Naive thymus-derived CD4-positive, alpha-beta T cell (primary cell): ENCODE measurements at places on chromosomes 7 and 10. TPM values are rescaled to one million over a fixed set of nuclear protein-coding genes. Genes with fewer than 3 reads are reported as not detected.

- no peak for DNase-seq
Measured at GRCh38 chr7:70063371-70063770, 465.1 kb downstream of the AUTS2 start.

Gene ITGB8
- 0.85 TPM for total RNA-seq

- no peak for DNase-seq
Measured at GRCh38 chr7:84546403-84546802, 351.8 kb upstream of the SEMA3A start.

Gene APBB1IP
- total RNA-seq, result 101 TPM

GRCh38 chr10:128070721-128071416 lies 55.4 kb downstream of the MKI67 start:
- no peak for DNase-seq

GRCh38 chr10:22690158-22690557 lies 24.2 kb downstream of the PIP4K2A start:
- no peak for DNase-seq

Gene DKK1
- total RNA-seq, result not detected in 2 replicates

Gene PTPRZ1
- not detected for total RNA-seq

GRCh38 chr7:73850781-73851207 lies 8.5 kb upstream of the METTL27 start:
- DNase-seq, result no peak

GRCh38 chr10:129057856-129058663 lies 409.0 kb upstream of the MGMT start:
- DNase-seq, result peak; percentile 30

Gene TMEM270
- not detected for total RNA-seq

DNA sequence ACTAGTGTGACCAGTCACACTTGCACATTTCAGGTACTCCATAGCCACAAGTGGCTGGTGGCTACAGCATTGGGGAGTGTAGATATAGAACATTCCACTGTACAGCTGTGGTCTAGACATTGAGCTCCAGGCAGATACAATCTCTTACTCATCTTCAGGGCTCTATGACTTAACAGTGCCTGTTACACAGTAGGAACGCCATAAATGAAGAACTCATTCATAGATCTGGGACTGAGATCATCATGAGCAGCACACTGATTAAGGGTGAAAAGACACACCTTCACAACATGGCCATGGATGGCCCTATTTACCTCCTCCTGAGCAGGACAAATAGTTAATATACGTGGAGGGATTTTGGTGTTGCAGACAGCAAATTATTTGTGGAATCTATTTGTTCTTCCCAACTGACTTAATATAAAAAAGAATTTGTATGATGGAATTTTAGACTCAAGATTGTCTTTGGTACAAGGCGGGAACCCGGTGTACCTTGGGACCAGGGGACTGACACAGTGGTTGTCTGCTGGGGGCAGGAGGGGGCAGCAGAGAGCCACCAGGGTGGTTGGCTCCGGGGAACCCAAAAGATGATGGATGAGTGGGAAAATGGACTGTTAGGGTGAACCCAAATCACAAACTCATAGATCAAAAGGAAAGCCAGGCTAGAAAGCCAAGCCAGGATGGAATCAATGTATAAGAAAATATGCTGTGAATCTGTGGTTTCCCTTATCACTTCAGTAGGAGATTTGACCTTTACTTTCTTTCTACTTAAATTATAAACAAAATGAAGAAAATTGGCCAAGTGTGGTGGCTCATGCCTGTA lies 24.3 kb upstream of the CPA2 start:
- DNase-seq, result peak; percentile 47

DNA sequence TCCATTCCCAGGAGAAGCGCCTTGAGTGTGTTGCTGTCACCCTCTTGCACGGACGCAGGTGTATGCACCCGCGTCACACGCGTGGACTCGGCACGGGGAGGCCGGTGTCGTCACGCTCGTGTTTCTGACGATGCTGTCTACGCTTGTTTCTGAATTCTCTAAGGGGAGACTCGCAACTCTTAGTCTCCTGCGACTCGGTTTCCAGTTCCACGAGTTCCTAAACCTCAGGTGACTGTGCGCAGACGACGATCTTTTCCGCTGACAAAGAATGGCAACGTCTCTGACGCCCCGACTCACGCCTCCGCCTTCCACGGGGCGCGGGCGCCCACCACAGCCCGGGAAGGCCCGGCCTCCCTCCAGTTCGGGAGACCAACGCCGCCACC lies 579 bp downstream of the IDI1 start:
- DNase-seq, result no peak

- no peak for DNase-seq
Measured at GRCh38 chr7:5350174-5350463, 67.4 kb downstream of the SLC29A4 start.

GRCh38 chr7:103420857-103421384 lies 25.1 kb downstream of the SLC26A5 start:
- DNase-seq, result no peak

Gene FAM25C
- total RNA-seq, result not detected in 2 replicates

GRCh38 chr10:70381471-70382421 lies 679 bp downstream of the LRRC20 start:
- DNase-seq, result peak; percentile 53

DNA sequence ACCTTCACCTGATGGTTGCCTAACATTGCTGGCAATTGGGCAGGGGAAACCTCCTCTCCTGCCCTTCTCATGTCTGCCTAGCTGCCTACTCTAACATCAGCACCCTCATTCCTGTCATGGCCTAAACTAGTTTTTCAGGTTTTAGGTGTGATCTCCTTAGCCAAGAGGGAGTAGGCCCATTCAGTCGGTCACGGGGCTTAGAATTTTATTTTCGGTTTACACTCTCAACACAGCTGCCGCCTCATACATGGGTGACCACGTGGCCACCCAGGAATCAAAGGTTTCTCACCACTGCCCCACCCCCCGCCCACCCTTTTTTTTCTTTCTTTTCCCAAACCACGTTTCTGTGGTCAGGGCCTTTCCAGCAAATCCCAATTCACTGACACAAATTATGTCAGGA lies 97.2 kb downstream of the RALA start:
- no peak for DNase-seq

Gene ENTPD1
- total RNA-seq, result 22.7 and 24.8 TPM in 2 replicates

- DNase-seq, result no peak
Measured at GRCh38 chr7:134086998-134087735, 40.0 kb upstream of the LRGUK start.

- no peak for DNase-seq
Measured at GRCh38 chr10:354901-355617, 219.8 kb downstream of the ZMYND11 start.

DNA sequence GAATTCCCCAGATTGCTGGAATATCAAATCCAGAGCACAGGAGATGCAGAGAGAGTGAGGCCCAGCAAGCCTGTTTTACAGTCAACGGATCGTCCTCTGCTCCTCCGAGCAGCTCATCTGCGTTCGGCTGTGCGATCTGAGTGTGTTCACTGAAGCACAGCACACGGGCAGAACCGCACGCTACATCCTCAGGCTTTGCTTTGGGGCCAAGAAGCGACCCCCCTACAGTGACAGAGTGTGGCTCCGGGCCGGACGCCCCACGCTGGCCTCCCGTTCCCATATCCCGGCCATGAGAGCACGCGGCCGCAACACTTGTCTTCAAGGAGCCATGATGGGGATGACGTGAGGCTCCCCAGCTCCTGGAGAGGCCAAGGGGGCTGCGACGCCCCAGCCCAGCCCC lies 431.4 kb downstream of the DNAJB6 start:
- DNase-seq, result no peak

DNA sequence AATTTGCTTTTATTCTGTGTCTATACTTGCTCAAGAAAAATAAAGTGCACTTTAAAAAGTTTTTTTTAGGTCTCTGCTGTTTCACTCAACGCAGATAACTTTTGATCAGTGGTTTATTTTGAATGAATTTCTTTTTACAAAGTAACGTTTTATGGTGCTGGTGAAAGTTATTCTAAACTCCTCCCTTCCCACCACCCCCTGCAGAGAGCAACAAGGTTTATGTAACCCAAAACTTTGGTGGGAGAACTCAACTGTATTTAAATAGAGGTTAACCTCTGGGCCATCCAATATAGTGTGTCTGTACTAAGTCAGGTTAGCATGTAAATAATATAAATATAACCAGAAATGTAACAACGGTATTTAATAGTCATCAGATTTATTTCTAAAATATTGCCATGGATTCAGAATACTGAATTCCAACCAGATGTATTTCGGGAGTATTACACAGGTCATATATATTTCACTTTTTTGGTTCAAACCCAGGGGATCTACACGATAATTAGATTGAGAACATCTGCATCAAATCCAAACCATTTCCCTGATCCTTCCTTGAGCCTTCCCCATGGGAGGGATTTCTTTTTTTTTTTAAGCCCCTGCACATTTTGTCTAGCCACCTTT lies 3.9 kb upstream of the CUX1 start:
- no peak for DNase-seq

DNA sequence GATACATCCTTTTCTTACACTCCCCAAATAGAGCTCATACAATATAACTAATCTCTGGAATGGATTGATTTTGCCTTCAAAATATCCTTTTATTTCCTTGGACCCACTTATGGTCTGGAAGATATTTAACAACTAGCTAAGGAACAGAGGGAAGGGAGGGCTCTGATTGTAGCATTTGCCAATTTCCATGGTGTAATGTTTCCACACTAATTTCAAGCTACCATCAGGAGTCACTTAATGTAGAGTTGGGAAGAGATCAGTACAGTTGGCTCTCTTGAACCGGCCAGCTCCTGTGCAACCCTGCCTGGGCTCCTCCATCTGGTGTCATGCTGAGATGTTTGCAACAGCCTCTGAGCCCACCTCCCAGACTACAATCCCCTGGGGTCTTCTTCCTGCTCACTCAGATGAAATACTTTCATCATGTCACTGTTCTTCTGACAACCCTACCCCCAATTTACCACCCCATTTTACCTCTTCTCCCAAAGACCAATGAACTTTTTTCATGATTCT lies 8.0 kb upstream of the IL6 start:
- no peak for DNase-seq

DNA sequence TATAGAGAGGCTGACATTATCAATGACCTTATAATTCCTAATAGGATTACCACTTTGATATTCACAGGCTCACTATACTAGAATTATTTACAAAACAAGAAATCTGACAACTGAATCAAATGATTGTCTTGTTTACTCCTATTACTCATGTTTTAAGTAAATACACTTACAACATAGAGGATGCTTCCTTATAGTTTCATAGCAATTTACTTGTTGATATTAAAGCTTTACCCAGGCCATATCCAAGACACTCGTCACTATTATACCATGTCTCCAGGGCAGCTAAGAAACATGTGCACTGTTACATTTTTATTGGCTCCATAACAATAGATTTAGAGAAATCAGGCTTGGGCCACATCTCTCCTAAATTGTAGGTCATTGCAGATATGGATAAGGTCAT lies 276.9 kb downstream of the HGF start:
- no peak for DNase-seq

Gene SPDYE9
- not detected for total RNA-seq

DNA sequence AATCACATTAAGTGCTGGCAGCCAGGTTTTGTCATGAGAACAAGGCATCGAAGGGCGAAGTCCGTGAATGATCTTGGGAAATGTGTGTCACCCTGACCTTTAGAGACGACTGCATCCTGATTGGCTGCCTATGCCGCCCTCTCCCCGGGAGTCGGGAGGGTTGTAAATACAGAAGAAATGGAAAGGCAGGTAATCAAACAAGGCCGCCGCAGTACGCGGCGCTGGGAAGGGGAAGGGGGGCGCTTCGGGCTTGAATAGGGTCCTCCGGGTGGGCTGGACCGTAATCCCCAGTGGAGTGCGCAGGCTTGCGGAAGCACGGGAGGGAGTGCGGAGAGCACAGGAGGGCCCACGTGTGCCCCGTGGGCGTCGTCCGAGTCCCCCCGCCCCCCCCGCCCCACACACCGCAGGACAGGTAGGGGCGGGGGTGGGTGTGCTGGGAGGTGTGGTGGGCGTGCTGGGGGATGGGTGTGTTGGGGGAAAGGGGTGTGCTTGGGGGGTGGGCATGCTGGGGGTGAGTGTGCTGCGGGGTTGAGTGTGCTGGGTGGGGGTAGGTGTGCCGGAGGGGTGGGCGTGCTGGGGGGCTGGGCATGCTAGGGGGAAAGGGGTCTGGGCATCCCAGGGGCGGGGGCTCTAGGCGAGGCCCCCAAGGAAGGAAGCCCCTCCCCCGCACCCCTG lies 169.4 kb downstream of the ARHGAP12 start:
- DNase-seq, result peak; percentile 19
